Mammary epithelial cell (primary cell): ENCODE measurements at places on chromosomes 3 and 15. TPM values are rescaled to one million over a fixed set of nuclear protein-coding genes. Genes with fewer than 3 reads are reported as not detected.

- DNase-seq: no peak
These were observed 459.6 kb downstream of the MECOM start for GRCh38 chr3:169203631-169204550.

DNA sequence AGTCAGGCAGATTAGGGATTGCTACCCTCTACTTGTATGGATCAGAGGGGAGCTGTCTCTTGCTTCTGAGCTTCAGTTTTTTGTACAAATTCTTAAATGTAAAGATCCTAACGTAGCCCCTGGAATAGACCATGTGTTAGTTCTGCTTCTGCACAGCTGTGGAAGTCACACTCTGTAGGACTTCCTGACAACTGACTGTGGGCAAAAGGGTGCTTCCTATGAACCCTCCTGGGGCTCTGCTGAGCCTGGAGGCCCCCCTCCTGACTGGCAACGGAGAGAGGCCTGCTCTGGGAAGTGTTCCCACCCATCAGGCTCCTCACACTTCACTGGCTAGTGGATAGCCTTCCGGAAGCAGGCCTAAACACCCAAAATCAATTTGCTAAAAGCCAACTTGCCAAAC, 131.0 kb downstream of the RPLP1 start:
- no peak for DNase-seq

CYP1A2 gene
- polyA plus RNA-seq: not detected

GABRR3 gene
- not detected for polyA plus RNA-seq

DNA sequence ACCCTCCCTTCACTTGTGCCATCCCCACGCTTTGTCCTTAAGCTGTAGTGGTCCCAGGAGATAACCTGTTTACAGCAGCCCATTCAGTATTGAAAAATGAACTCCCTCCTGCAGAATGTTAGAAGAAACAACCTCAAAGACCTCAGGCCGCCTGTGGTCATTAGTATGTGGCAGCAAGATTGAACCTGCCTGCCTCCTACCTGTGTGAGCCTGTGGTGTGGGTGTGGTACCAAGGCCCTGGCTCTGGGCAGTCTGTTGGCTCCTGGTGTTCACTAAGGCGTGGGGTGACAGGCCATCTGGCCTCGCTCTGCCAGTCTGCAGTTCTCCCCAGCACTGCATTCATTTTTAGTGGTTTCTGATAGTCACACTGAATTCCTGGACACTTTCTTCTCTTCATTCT, 21.0 kb downstream of the LSM3 start:
- DNase-seq: peak; percentile 93

DNA sequence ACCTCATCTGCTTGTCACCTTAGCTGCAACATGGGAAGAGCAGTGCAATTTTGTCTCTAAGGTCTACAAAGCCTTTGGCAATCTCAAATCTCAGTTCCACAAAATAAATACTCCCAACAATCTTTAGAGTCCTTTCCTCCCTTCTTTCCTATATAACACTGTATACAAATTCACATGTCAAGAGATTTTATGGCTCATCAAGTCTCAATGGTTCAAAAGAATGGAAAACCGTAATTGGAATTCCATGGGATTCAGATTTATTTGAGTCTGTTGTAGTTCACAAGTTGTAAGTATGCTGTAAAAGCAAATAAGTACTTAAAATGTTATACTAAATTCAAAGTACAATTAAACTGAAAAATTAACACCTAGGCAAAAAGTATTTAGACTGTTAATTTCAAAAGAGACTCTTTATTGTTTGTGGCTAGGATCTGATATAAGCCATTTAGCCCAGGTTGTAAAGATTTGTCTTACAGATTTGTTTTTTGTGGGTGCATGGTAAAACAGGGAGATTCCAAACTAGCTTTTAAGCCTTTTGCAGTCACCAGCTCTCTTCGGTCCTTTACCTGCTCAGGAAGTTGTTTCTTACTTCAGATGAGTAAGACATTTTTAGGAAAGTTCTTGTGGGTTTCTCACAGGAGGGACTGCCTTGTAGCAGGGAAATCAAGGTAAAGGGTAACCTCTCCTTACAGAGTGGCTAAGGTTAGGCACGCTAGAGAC, 50.1 kb downstream of the CMSS1 start:
- DNase-seq: no peak

GABRG3 gene
- polyA plus RNA-seq: not detected

NR2E3 gene
- 0.03 TPM for polyA plus RNA-seq

DPPA2 gene
- not detected for polyA plus RNA-seq

DNA sequence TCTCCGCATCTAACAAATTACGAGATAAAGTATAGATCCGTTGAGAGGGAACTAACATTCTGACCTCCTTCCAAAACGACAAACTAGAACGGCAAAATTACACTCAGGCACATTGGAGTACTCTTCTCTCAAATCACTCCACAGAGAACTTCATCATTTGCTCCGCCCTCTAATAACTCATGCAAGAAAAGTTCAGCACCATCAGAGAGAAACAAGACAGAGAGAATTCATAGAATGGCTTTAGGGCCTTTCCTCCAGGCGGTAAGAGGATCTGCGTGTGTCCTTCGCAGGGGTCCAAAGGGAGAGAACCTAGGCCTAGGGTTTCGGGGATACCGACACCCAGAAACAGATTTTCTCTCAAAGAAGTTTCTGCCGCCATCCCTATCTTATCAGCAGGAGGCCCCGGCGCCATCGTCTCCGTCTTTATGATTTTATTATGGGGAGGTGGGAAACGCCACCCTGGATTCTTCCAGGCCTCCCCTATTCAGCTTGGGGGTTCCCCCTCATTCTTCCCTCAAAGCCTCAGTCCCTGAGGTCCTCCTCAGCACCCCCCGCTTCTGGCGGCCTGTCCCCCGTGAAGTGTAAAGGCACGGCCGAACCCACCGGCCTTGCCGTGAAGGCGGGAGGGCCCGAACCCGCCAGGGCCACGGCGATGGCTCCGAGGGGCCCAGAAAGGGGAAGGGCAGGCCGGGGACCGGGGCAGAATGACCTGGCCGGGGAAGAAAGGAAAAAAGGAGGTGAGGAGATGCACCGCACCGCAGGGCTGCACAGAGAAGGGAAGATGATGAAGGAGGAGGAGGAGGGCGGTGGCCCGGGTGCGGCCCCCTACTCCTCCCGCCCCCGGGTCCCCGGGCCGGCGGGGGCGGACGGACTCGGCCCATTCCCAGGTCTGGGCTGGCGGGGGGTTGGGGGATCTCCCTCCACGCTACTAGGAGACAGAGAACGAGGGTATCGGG, 768 bp downstream of the UBXN7 start:
- DNase-seq: peak; percentile 69

GRCh38 chr3:20516311-20516710, 330.3 kb upstream of the SGO1 start:
- DNase-seq: no peak

DNA sequence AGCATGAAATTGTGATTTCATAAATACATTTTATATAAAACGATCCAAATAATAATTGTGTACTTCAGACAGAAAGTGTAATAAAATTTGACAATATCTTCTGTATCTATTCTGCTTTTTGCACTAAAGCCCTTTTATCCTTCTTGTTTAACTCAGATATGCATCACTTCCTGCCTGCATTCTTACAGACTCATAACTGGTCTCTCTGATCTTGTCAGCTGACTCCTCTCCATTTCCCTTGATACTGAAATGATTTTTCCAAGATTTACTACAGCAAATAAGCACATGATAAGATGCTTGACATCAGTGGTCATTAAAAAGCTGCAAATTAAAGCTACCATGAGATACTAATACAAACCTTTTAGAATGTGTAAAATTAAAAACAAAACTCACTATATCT, 25.3 kb upstream of the SI start:
- no peak for DNase-seq

- peak; percentile 80 for DNase-seq
These were observed 695.4 kb downstream of the FHIT start for GRCh38 chr3:60555686-60556354.

DNA sequence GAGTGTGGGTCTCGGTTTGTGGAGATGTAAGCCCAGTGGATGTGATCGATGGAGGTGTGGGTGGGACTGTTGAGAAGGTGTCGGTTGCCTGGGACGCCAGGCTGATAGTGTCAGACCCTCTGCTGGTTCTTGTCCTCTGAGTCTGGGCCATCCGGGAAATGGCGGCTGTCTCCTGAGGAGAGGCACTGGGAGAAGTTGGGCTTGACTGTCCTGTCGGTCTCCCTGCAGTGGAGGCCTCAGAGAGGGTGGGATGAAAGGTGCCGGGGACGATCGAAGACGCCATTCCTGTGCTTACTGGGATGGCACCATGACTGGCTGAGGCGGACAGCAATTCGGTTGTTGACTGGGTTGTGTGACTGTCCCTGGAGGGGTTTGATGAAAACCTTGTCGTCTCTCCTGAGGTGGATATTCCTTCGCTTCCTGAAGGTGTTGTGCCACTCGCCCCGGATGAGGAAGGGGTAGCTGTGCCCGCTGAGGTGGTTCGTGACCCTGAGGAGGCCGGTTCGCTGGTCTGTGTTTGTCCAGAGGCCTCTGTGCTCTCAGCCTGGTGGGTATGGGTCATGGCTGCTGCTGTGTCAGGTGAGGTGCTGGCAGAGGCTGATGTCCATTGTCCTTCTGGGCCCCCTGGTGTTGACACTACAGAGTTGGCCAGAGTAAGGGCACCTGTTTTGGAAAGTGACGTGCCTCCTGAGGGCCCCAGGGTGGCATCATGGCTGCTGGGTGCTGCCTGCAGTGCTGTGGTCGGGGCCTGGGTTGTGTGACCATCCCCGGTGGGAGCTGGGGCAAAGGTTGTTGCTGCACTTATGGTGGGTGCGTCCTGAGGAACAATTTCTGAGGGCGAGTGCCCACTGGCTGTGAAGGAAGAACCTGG, 22.8 kb downstream of the MUC4 start:
- DNase-seq: no peak

CCNB2 gene
- polyA plus RNA-seq: 67.7 TPM

NPRL2 gene
- polyA plus RNA-seq: 34.8 TPM
